ENCODE measurements at places on chromosomes 16 and 17. TPM values are rescaled to one million over a fixed set of nuclear protein-coding genes. Genes with fewer than 3 reads are reported as not detected.
A peak's percentile ranks its signal among the peaks of the same experiment; 100 is the strongest.

GDPD3 gene
- 9.1 TPM for total RNA-seq

HOXB4 gene
- total RNA-seq: 6.7 TPM

ACBD4 gene
- total RNA-seq: 12.0 TPM

- DNase-seq: no peak
Measured at GRCh38 chr17:28484296-28484695, 10.9 kb downstream of the SLC13A2 start.

- no peak for DNase-seq
Measured at GRCh38 chr17:3675886-3676285, 7.3 kb downstream of the EMC6 start.

DNA sequence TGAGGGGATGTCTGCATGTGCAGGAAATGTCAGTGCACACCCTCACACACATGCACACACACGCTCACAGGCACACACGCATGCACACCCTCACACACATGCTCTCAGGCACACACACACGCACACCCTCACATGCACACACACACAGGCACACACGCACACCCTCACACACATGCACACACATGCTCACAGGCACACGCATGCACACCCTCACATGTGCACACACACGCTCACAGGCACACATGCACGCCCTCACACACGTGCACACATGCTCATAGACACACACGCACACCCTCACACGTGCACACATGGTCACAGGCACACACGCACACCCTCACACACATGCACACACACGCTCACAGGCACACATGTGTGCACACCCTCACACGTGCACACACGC, 77.6 kb upstream of the ZNF469 start:
- DNase-seq: no peak

DNA sequence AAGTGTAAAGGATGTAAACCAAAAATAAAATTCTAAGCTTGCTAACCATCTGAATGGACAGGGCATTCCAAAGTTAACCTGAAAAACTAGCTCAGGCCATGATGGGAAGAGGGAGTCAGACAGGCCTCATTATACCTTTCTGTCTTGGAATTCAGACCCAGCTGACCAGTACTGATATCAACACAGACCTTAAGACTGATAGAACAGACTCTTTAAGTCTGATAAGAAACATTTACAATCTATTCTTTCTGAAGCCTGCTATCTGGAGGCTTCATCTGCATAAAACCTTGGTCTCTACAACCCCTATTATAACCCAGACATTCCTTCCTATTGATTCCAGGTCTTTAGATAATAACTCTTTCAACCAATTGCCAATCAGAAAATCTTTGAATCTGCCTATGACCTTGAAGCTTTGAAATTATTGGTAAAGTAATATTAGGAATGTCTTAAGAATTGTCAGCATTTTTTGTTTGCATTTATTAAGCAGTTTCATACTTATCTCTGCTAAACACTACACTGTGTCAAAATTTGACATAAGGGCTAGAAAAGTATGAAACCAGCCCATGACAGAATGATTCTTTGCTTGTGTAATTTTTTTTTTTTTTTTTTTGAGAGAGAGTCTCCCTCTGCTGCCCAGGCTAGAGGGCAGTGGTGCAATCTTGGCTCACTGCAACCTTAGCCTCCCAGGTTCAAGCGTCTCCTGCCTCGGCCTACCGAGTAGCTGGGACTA, 12.9 kb upstream of the PRSS54 start:
- no peak for DNase-seq

GRCh38 chr16:4319454-4320421, 3.9 kb downstream of the GLIS2 start:
- DNase-seq: peak; percentile 74

DNA sequence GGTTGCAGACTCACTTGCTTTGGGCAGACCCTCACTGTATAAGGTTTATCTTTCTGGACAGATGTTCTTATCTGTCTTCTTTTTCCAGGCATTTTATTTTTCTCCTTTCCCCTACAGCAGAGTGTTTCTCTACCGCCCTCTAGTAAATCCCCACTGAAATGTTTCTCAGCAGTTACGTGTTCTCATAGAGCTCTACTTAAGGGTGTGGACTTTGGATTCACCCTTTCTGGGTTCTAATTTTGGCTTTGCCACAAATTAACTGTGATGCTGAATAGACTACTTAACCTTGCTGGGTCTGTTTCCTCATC, 2.0 kb downstream of the ADAT1 start:
- DNase-seq: no peak

GRCh38 chr16:57899771-57900661, 70.9 kb downstream of the CNGB1 start:
- peak; percentile 70 for DNase-seq

- DNase-seq: no peak
Measured at GRCh38 chr17:75542728-75543336, 17.3 kb downstream of the LLGL2 start.

- DNase-seq: no peak
Measured at GRCh38 chr16:11452746-11453389, 107.6 kb downstream of the RMI2 start.

- peak; percentile 47 for DNase-seq
Measured at GRCh38 chr17:79838522-79839274, 542 bp downstream of the CBX4 start.

Measured in natural killer cell (primary cell).